ENCODE measurements at places on chromosomes 7 and 10.

- DNase-seq: no peak
Observed at GRCh38 chr7:128934361-128935341, 3.1 kb upstream of the IRF5 start.

GRCh38 chr10:107618504-107618994 is 454.0 kb upstream of the SORCS1 start:
- no peak for DNase-seq

DNA sequence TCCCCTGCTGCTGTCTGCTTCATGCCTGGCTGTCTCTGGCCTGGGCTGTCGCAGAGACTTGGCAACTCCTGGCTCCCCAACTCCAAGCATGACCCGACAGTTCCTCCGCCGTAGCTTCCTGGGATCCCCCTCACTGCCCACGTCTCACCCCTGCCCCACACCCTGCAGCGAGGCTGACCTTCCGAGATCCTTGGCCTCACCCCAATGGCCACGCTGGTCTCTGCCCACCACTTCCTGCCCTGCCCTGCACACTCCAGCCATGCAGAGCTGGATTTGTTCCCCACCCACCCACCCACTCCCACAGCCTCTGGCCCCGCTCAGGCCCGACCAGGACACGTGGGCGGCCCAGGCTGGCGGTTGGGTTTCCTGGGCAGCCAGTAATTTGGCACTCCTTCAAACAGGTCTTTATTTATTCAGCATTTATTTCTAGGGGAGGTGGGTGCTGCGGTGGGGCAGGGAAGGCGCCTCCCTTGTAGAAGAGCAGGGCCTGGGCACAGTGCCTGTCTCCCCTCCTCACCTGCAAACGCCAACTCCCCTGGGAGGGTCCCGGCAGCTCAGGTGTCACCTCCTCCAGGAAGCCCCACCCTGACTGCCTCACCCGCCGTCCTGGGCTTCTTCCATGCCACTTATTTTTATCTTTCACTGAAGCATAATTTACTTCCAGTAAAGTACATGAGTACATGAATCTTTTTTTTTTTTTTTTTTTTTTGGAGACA is 25.5 kb downstream of the GTF2IRD1 start:
- no peak for DNase-seq

GRCh38 chr7:28986028-28986764 is 28.1 kb upstream of the TRIL start:
- no peak for DNase-seq

GRCh38 chr7:41886901-41887311 is 184.0 kb upstream of the INHBA start:
- no peak for DNase-seq

GRCh38 chr7:101302641-101303101 is 18.9 kb downstream of the IFT22 start:
- no peak for DNase-seq

- no peak for DNase-seq
Observed at GRCh38 chr10:79244068-79244442, 103.2 kb upstream of the PPIF start.

DNA sequence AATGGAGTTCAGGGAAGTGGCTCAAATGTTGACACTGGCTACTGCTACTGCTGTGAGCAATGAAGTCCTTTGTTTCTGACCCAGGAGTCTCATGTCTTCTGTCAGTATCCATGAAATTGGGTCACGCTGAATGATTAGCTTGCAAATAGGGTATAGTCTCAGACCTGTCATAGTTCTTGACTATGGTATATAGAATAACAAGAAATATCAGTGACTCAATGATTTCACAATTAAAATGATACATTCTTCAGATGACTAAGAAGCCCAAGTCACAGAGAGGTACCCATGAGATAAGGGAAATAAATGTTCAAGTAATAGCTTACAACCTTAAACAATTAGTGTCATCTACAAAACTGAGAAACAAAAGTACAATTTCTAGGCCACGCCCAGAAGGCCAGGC is 89.3 kb downstream of the LYZL2 start:
- no peak for DNase-seq

DNA sequence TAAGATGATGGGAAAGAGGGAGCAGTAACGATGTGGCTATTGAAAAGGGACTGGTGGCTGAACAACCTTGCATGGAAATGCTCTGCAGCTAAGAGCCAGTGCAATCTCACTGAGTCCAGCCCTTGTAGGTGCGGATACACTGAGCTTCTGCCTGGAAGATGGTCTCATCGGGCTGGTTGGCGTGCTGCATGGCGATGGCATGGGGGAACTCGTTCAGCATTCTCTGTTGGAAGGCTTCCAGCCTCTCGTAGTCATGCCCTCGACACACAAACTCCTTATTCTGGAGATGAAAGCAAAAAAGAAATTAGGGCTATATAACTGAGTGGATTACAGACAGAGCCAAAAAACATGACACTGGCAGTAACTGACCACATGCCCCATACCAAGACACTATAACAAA is 197.8 kb upstream of the IMMP2L start:
- DNase-seq: no peak

DNA sequence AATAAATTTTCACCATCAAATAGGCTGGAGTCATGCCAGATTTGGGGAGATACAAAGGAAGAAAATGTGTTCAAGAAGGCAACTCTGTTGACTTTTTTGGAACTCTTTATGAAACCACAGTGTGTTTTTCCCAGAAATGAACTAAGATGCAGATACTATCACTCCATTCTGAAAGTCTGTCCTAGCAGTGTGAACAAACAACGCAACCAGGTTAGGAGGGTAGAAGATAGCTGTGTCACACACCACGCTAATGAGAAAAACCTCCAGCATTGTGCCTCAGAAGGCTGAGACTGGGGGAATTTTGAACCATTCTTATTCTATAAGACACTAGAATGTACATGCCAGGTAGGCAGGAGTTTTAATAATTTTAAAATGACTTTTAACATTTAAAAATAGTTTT is 15.9 kb upstream of the ATP6V0A4 start:
- DNase-seq: no peak

DNA sequence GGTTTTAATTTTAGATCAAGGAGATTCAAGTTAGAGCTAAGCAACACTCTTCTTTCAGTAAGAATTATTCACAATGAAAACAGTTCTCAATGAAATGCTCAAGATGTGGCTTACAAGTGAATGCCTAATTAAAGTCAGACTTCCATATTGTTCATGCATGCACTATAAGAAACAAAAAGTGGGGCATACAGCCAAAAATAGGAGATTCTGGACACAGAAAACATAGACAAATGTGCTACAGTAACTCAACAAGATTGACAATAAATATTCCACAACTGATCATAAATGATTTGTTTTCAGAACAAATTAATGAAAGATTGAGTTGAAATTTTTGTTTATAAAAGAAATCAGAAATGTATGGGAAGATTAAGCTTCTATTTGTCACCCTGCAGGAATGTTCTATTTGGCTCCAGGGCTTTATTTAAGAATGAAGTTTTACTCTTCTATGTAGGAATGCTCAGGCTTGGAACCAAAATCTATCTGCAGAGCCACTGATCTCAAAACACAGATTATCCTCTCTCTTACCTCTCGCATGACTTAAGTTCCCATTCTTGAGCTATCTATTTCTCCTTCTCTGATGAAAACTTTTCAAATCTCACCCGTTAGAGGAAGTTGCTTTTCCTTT is 89.0 kb upstream of the PIP4K2A start:
- no peak for DNase-seq

DNA sequence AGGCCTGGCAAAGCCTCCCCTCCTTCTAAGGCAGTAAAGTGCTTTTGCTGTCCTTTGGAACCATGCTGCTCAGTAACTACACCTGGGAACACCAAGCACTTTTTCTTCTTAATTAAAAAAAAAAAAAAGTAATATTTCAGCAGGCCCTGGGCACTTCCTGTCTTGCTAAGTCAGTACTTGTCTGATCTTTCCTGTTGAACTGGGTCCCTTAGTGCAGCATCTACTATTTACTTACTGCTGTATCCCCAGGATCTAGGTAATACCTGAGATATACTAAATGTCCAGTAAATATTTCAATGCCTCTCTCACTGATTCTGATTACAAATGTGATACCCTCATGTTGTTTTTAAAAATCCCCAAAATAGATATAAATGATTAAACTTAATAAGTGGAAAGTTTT is 77.4 kb downstream of the PPP1R3C start:
- DNase-seq: no peak

GRCh38 chr7:1049801-1050200 is 5.5 kb downstream of the GPR146 start:
- no peak for DNase-seq

DNA sequence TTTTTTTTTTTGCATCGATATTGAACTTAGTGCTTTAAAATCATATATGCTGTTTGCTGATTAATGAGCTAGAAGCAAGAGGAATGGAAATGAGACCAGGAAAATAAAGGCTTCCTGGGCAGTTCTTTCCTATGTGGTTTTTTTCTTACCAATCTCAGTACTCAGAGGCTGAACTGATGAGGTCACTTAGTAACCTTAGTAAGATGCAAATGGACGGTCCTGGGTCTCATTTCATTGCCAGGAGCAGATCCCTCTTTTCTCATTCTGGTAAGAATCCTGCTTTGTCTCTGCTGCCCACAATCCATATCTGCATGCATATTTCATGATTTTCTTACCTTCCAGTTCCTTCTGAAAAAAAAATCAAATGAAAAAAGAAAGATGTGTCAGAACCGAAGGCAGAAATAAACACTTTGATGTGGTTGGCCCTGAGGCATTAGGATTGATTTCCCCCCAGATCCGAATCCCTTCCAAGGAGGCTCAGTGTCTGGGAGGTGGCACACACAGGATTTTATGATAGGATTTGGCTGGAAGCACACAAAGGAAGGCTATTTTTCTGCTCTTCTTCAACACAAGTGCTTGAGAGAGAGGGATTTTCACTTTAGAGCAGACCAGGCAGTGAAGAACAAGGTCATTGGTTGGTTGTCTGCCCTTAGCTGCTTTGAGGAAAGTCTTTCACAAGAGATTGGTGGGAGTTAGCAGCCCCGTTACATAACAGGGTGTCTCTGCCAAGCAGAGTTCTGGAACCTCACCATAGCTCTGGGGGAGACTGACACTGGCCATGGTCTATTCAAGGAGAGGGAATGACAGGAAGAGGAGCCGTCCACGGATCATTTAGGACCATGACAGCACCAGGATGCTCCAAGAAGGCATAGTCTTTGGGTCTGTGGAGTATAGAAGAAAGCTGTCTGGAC is 150.0 kb downstream of the CAMK1D start:
- no peak for DNase-seq

- DNase-seq: no peak
Observed at GRCh38 chr10:106535304-106535953, 629.1 kb downstream of the SORCS1 start.

- no peak for DNase-seq
Observed at GRCh38 chr10:105615715-105616365, 974.8 kb downstream of the SORCS3 start.

- DNase-seq: no peak
Observed at GRCh38 chr10:71176661-71177060, 35.7 kb upstream of the UNC5B start.

DNA sequence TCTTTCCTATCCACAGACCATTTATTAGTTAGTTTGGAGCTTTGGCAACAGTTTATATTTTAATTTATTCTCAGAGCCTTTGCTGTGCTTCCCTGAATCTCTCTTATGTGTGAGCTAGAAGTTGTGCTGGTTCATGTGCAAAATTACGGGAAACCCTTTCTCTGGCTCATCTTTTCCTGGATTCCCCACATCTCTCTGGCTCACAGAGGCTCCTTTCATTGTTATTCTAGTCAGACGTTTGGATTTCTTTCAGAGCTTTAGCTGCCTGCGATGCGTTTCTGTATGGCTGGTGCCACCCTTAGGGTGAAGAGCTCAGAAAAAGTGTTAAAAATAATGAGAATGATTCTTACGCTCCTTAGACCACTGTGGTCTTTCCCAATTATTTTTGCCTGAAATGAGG is 53.3 kb downstream of the TPST1 start:
- DNase-seq: no peak

DNA sequence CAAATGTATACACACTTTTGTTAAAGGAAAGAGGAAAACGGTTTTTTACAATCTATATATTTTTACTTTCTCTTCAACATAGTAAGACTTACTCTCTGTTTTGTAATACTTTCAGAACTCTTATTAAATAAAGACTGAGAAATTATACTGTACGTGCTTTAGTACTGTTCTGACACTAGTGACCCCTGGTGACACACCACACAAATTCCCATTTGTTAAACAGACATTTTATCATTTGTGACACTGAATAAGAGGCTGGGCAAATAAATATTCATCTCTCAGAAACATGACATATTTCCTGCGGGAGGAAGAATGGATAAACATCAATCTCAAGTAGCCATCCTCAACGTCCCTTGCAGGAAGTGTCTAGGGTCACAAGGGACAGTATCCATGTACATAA is 68.9 kb upstream of the ZNF33B start:
- no peak for DNase-seq

DNA sequence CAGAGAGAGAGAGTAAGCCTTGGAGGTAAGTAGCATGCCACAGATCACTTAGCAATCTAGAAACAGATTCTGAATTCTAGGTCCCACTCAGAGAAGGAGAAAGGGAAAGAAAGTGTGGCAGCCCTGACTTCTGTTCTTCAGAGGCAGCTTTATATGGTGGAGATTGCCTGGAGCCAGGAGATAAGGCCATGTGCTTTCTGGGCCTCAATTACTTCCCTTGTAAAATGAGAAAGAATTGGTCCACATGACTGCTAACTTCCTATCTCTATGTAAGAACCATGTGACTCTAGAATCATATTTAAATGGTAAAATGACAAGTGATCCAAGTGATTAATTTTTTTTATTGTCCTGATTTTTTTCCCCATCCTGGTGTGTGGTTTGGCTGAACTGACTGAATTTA is 64.1 kb downstream of the HHEX start:
- no peak for DNase-seq

GRCh38 chr10:100738055-100738827 is 7.1 kb upstream of the PAX2 start:
- no peak for DNase-seq

- no peak for DNase-seq
Observed at GRCh38 chr7:1121886-1122831, 34.2 kb downstream of the GPER1 start.

DNA sequence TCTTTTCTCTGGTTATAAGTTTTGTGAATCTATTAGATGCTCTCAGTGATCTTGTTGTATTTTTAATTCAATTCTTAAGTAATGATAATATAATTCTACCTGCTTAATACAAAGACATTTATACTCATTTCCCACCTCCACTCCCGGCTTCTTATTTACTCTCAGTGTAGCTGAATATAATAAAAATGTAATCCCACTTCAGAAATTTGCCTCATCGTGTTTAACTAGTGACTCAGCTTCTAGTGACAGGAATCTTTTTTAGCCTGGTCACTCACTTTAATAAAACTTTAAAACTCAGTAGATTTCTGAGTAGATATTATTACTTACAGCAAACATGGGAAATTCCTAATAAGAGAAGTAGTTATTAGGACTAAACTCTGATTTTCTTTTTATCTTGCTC is 1506.2 kb upstream of the LRRTM3 start:
- no peak for DNase-seq

DNA sequence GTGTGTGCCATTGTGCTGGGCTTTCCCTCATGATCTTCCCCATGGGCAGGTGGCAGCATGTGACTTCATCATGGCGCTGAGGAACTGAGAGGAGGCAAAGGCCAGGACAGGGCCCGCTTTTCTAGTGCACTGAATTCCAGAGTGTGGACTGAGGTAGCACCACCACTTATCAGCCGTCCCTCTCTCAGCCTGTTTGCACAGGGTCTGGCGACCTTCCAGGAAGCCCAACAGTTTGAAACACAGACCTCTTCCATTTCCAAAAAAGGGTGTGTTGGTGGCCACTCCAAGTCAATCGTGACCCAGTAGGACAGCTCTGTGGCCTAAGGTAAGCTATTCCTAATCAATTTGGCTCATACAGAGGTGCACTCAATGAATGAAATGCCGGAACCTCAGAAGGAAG is 4.4 kb downstream of the DNAJC30 start:
- DNase-seq: no peak

GRCh38 chr7:126339813-126340212 is 912.9 kb downstream of the GRM8 start:
- no peak for DNase-seq

Data from stimulated activated CD8-positive, alpha-beta memory T cell treated with anti-CD3 and anti-CD28 coated beads, Interleukin-2, amount 100 ng/mL, for 1 hour (primary cell).